Mesendoderm (in vitro differentiated cells): ENCODE measurements at places on chromosomes 12 and 14.

DNA sequence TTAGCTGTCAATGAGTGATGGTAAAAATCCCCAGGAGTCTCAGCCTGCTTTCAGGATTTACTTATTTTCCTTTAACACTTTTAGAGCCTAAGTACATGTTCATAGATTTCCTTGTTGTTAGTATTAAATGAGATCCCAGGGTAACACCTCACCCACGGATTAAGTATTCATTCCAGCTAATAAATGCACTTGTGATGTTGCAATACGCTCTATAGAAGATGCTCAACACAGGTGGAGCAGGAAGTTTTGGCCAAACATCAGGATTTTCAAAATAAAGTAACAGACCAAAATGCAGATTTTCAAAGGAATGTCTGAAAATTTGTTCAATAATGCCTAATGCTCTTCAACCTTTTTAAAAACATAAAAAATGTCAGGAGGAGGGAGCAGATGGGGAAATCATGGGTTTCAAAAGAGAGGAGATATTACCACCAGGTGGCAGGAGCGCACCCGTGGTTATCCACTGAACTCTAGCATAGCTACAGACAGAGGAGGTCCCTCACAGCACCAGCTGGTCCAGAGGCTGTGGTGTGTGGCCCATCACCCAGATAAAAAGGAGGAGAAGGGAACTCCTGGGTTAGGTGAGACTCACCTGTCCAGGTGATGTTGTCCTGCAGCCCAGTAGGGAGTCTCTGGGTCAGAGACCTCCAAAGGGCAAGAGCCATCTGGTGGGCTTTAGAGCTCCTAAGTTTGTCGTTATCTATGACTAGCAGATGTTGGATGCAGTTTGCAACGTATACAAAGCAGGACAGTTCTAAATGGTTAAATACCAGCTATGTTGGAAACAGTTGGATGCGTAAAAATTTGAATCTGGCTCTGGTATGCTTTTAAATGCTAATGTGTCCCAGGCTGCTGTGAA, 1158.4 kb upstream of the TMEM132C start:
- peak; percentile 65 for DNase-seq

GRCh38 chr14:100711493-100711892, 15.2 kb upstream of the DLK1 start:
- no peak for DNase-seq

DNA sequence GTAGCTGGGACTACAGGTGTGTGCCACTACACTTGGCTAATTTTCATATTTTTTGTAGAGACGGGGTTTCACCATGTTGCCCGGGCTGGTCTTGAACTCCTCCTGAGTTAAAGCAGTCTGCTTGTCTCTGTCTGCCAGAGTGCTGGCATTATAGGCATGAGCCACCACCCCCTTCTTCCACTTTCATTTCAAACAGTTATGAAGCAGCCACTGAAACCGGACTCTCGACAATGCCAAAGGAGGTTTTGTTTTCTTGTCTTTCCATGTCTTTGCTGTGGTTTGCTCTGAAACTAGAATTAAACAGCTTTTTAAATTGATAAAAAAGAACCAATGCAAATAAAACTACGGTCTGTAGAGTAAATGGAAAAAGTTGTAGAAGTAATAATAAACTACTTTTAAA, 30.4 kb downstream of the RAP1B start:
- DNase-seq: no peak

GRCh38 chr12:9387450-9387849, 179.3 kb upstream of the PZP start:
- DNase-seq: no peak

DNA sequence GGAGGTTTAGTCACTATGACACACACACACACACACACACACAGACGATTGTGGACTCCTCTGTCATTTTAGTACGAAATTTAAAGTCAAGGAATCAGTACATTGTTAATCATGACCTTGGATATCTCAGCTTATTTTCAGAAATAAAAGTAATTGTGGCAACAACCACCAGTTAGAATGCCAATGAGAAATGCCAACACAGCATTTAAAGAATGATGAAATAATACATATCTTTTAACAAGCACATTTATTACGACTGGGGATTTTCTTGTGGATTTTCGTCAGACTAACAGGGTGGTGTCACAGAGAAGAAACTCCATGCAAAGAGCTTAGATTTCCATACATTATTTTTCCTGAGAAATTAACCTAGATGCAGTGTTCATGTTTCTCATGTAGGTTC, 1289.4 kb downstream of the AACS start:
- no peak for DNase-seq

DNA sequence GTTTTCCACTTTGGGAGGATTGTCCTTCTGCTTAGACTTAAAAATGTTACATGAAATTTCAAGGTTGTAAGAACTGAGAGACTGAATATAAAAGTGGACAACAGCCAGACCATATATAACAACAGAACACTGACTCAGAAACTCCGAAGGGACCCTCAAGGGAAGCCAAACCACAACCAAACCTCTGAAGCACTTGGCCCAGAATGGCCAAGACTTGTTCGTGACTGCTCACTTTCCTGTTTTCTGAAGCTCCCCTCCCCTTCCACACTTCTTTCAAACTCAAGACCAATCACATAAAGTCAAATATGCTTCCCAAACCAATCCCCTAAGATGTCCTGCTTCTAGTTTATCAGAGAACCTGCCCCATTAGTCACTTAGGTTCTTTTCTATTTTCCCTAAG, 13.7 kb downstream of the OR6J1 start:
- no peak for DNase-seq

DNA sequence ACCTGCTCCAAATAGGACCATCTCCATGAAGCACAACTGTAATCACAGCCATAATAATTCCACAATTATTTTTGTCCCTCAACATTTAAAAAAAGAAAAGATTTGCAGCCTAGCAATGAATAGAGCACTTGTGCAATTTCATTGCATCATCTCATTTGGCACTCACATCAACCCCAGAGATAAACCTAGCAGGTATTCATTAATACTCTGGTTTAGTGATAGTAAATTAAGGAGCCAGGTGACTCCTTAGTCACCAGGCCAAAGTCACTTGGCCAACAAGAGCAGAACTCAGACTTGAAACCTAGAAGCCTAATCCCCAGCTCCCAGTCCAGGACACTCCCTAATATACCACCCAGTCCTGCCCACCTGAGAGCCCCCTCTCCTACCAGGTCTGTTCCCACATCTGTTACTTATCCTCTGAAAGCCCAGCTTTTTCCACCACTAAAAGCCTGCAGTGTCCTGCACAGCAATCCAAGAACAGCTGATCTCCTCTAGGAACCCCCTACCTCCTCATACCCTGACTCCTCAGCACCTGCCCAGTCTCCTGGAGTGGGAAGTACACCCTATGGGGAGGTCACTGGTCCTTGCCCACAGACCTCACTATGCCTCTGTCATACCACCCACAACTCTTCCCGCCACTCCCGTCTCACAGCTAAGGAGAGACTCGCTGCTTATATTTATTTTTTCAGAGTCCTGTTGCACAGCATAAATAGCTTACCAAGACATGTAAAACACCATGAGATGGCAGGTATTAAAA, 22.1 kb downstream of the OR10P1 start:
- no peak for DNase-seq

- DNase-seq: peak; percentile 69
Observed at GRCh38 chr14:35897616-35898111, 71.5 kb downstream of the BRMS1L start.

GRCh38 chr12:4908684-4909409, 858 bp upstream of the KCNA1 start:
- peak; percentile 95 for DNase-seq

DNA sequence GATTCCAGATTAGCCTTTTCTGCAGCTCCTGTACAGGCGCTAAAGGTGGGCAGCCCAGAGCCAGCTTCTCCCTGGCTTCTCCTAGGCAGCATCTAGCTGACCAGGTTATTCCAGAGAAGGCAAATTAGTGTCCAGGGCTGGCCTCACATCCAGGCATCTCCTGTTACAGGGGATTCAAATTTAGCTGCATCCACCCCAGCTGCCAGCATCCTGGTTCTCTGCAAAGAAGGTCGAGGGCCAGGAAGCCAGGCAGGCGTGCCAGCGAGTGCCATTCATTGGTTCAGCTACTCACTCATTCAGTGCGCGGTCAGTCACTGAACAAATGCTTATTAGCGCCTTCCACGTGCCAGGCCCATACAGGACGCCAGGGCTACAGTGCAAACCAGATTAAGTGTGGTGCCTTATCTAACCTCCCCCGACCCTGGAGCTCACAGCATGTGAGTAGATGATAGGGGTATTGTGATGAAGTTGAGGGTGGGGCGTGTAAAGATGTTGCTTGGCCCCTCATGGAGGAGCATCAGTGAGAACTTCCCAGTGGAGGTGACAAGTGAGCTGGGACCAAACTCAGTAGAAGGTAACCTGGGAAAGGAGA, 15.7 kb upstream of the FAM222A start:
- peak; percentile 76 for DNase-seq

DNA sequence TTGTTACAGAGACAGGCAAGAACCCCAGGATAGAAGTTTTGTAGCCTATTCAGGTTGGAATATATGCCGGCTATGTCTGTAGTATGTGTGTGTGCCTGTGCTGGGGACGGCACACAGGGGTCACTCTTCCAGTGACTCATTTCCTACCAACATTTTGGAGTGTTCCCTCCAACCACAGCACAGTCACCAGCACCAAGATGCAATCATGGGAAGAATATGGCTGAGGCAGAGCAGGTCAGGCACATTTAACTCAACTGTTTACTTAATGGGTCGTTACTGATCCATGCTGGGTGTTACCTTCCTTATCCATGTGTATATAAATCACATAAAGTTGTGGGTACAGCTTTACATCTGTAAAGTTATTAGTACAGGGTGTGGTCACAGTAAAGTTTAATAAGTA, 178.3 kb downstream of the PRKD1 start:
- DNase-seq: peak; percentile 64

DNA sequence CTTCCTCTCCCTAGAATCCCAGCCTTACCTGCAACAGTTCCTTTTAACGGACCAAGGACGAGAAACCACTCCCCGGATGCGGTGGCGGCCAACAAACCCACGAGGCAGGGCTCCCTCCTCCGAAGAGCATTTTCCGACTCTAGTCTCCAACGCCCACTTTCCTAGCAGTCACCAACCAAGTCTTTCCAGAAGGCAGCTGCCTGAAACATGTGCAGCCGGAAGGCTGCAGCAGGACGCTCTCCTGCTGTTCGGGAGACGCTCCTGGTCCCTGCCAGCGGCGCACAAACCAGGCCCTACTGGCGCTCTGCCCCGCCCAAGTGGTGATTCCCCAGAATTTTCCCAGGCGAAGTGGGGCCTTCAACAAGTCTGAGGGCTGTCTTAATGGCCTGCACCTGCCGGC, 21.1 kb upstream of the ADAM20 start:
- DNase-seq: no peak

DNA sequence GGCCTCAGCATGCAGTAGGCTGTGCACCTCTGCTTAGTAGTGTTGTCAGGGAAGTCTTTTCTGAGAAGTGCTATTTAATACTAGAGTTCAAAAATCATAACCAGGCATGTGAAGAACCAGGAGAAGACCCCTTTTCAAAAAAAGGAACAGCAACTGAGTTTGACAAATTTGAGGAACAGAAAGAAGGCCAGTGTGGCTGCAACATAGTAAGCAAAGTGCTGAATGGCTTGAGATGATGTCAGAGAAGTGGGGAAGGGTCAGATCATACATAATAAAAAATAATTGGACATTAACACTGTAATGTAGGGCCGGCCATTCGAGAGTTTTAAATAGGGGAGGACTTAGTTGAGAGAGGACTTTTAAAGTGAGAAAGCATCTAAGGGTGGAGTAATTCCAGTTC, 11.1 kb upstream of the CNTN1 start:
- no peak for DNase-seq

- no peak for DNase-seq
Observed at GRCh38 chr12:125922330-125922729, 857.1 kb downstream of the AACS start.

GRCh38 chr14:75504411-75504810, 17.9 kb upstream of the BATF start:
- DNase-seq: no peak

DNA sequence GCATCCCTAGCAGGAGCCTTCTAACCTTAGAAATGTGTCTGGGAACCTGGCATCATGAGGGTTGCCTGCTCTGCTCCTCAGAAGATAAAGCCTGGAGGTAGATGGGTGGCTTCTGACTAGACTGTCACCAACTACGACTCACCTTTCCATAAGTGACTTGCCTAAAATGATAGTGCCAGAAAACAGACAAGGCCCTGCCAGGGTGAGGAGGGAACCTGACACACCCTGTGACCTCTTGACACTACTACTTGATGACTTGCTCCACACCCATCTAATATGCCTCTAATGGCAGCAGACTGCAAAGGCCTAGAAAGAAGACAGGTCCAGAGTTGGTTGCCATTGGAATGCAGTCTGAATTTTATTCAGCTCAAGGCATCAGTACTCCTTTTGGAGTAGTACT, 9.4 kb downstream of the RNF41 start:
- DNase-seq: no peak

GRCh38 chr12:46209170-46209569, 59.7 kb downstream of the SLC38A1 start:
- DNase-seq: no peak

GRCh38 chr12:123937707-123938591, 34.7 kb downstream of the CCDC92 start:
- no peak for DNase-seq

GRCh38 chr14:92400579-92401444, 77.8 kb downstream of the SLC24A4 start:
- DNase-seq: peak; percentile 15

- no peak for DNase-seq
Observed at GRCh38 chr12:97642911-97643310, 180.3 kb downstream of the RMST start.

DNA sequence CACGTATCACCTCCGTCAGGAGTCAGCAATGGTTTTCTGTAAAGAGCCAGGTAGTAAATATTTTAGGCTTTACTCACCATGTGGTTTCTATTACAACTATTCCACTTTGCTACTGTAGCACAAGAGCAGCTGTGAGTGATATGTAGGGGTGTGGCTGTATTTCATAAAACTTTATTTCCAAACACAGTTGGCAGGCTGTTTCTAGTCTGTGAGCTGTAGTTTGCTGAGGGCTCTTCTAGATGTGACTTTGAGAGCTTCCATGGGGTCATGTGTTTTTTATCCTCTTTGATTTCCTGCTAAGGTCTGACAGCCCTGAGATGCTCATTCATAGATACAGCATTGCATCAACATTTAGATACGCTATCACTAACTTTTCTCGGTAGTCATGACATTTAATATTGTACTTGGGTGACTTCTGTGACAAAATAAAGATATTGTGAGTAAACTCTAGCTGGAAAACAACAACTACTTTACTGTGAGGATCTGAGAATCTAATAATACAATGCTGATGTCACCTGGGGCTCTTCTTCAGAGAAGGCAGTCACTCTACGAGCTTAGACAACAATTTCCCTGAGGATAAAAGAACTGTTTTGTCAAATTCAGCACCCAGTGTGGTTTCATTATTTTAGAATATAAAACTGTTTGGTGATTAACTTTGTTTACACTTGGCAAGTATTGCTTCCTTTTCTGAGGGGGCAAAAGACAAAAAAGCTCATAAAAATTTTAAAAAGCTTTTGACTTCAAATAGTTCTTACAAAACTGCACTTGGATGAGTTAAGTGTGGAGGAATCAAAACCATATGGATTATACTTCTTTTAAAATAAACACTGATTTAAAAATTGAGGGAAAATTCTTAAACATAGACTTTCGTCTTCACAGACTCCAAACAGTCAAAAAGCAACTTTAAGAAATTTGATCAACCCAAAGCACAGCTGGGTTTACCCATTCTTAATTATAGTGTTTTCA, 231.2 kb upstream of the DCN start:
- peak; percentile 47 for DNase-seq

- DNase-seq: no peak
Observed at GRCh38 chr14:70416338-70416724, 559 bp downstream of the SYNJ2BP start.
